Activated CD8-positive, alpha-beta memory T cell treated with anti-CD3 and anti-CD28 coated beads for 1 hour (primary cell): ENCODE measurements at places on chromosomes 7 and 10.
A peak's percentile ranks its signal among the peaks of the same experiment; 100 is the strongest.

GRCh38 chr7:132551886-132552285 lies 24.4 kb downstream of the PLXNA4 start:
- no peak for DNase-seq

- DNase-seq = no peak
Measured at GRCh38 chr10:4136121-4136520, 351.1 kb upstream of the KLF6 start.

DNA sequence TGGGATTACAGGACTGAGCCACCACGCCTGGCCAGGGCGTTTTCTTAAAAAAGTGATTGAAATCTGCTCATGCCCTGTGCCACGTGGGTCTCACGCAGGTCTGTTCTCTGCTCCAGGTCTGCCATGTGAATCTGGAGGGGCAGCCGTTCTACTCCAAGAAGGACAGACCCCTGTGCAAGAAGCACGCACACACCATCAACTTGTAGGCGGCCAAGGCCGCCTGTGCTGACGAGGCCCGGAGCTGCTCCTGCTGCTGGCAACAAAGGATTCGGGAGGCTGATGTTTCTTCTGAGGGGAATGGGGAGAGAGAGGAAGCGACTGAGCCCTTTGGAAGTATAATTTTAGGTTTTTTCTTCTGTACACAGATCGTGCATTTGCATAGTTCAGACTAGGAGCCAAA lies 23.6 kb upstream of the BMPR1A start:
- no peak for DNase-seq

DNA sequence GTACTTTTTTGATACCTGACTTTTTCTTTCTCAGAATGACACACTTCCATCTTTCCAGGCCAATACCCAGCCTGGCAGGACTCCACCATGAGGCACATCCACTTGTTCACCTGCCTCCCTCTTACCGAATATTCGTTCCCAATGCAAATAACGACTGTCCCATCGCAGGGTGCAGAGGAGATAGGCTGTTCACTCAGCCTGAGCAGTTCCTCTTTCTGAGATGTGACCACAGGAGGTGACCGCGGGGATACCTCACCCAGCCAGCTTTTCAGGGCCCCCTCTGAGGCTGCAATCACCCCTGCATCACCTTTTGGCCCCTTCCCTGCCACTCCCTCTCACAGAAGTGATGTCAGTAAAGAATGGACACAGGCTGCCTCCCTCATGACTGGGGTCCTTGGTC lies 28.3 kb downstream of the PTPRN2 start:
- DNase-seq = no peak

- no peak for DNase-seq
Measured at GRCh38 chr10:126052171-126052570, 155.8 kb downstream of the FANK1 start.

DNA sequence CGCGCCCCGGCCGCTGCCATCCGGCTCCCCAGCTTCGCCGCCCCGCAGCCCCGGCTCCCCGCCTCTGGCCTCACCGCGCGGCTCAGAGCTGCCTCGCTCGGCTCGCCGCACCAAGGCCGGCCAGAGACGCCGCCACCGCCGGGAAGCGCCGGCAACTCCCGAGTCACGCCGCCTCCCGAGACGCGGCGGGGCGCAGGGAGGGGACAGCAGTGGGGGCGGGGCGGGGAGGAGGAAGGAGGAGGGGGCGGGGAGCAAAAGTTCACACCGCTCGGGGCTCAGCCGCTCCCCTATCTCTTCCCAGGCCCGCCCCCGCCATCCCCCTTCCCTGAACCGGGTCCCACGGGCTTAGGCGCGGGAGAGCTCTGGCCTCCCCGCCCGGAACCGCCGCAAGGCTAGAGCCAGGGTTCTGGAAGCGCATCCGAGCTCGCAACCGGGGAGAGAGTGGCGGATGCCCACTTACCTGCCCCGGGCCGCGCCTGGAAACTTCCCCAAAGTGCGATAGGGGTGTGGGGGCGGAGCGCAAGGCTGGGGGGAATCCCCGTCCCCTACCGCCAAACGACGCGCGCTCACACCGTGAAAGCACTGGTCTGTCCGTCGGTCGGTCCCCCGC lies 1.0 kb downstream of the CHST15 start:
- no peak for DNase-seq

DNA sequence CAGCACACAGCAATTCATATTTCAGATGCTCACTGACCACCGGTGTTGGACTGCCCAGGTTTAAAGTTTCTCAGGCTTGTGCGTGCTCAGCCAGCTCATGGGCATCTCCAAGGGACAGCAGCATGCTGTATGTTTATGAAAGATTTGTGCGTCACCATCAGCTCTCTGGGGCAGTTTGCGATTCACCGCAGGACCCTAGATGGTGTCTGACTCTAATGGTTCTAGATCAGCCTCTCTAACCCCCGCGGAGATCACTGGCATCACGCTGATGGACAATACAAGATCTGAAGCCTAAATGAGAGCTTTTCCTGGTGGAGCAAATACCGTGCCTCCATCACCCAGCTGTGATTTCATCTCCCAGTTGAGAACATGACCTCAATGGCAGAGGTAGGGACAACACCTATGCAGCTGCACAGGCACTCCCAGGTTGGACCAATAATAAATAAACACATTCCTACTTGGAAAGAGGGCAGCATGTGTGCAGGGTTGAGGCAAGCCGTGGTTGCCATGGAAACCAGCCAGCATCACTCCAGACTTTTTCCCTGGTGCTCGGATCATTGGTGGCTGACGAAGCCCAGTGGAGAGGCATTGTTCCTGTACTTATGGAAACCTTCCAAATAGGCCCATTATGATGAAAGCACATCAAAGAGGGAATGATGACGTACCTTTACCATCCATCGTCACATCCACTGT lies 253.6 kb downstream of the KCNMA1 start:
- DNase-seq = no peak

- DNase-seq = no peak
Measured at GRCh38 chr10:986881-987619, 1.2 kb upstream of the GTPBP4 start.

DNA sequence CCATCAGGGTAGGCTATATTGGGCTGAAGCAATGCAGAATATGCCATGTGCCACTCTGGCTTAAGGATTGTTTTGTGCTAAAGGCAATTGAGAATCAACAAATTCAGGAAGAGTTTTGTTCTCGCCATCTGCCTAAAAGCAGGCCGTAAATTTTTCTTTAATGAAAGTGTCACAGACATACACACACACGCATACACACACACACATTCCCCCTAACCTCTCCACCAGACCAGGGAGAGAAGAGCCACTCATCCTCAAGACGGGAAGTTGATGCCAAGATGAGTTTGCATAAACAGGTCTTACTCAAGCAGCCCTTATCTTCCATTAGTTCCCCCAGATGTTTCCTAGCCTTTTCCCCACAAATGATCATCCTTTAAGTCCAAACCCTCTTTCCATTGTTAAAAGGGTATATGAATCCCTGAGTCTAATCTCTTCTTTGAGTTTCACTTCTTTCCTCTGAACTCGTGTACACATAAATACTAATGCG lies 59.6 kb upstream of the TRIM24 start:
- DNase-seq = no peak

DNA sequence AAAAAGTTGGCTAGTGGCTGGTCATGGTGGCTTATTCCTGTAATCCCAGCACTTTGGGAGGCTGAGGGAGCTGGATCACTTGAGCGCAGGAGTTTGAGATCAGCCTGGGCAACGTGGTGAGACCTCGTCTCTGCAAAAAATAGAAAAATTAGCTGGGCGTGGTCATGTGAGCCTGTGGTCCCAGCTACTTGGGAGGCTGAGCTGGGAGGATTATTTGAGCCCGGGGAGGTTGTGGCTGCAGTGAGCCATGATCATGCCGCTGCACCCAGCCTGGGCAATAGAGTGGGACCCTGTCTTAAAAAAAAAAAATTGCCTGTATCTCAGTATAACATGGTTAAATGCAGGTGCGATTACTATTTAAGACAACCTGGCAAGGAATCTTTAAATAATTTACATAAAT lies 61.0 kb downstream of the ADD3 start:
- no peak for DNase-seq

- no peak for DNase-seq
Measured at GRCh38 chr7:27605689-27606269, 56.9 kb downstream of the HIBADH start.

DNA sequence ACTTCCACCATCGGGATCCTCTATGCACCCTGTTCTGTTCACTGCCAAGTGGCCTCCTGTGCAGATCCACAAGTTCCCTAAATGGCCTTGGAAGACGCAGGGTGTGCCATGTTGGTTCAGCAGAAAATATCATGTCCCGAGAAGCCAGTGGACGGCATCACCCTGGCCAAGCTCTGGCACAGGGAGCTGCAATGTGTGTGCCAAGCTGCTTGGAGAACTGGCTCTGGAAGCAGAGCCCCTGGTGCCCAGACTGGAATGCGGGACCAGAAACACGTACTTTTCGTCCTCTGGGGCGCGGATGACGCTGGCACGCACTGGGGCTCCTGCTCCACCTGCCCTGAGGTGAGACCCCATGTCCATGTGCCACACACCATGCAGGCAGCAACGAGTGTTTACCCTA lies 124.7 kb upstream of the CARD11 start:
- no peak for DNase-seq

GRCh38 chr10:36141856-36142560 lies 499.9 kb upstream of the FZD8 start:
- DNase-seq = no peak

- DNase-seq = no peak
Measured at GRCh38 chr7:30901856-30902255, 9.8 kb upstream of the AQP1 start.

- DNase-seq = no peak
Measured at GRCh38 chr10:132030898-132031463, 34.8 kb upstream of the JAKMIP3 start.

DNA sequence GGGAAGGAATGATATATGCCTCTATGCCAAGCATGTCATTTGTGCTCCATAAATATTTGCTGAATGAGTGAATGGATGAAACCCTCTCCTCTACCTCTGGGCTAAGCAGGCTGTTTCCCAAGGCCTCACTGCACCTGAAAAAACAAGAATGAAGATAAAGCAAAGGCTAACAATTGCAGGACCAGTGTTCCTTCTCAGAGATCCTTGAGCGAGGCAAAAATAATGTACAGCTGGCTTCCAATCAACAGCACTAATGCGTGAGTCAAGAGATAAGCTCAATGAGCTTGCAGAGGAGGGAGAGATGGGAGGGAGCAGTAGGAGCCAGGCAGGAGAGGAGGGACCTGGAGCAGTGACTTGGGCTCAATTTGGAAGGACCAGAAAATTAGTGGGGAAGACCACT lies 144.5 kb upstream of the NFE2L3 start:
- DNase-seq = no peak

GRCh38 chr7:3806516-3806915 lies 505.5 kb downstream of the SDK1 start:
- no peak for DNase-seq

DNA sequence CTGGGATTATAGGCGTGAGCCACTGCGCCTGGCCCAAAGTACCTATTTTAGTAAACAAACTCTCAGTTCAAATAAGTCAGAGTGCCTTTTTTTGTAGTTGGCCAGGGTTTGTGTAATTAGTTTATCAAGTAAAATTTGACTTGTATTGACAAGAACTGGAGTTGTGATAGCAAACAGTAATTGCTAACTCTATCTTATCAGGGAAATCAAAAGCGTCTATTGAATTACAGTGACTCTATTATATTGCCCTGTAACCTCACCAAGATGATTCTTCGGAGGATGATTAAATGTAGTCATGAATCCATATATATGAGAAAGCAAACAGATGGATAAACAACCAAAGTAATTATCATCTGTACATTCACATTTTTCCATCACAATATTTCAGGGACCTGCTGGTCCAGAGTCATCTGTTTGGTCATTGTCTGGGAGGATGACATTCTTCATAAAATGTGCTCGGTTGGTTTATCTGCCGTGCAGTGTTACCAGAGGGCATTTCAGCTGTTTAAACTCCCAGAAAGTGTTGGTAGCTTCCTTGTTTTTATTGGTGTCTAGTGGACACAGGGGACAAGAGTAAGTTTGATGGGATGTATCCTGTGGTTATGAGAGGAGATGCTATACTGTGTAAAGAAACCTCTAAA lies 35.6 kb downstream of the DOCK1 start:
- DNase-seq = no peak

DNA sequence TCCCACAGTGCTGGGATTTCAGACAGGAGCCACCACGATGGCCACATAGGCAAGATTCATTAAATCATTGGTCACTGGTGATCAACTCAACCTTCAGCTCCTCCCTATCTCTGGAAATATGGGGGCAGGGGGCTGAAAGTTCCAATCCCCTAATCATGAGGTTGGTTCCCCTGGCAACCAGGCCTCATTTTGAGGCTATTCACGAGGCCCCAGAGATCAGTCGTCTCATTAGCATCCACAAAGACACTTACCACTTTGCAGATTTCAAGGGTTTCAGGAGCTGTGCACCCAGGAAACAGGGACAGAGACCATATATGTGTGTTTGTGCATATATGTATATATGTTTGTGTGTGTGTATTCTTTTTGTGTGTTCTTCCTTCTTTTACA lies 7.7 kb upstream of the GUSB start:
- no peak for DNase-seq

- peak; percentile 55 for DNase-seq
Measured at GRCh38 chr10:110872145-110872983, 636 bp downstream of the PDCD4 start.

GRCh38 chr7:96189129-96189820 lies 132.6 kb downstream of the SLC25A13 start:
- no peak for DNase-seq

GRCh38 chr7:108627476-108628051 lies 57.9 kb downstream of the DNAJB9 start:
- DNase-seq = no peak

- DNase-seq = no peak
Measured at GRCh38 chr10:89295597-89295996, 6.2 kb upstream of the IFIT2 start.

- no peak for DNase-seq
Measured at GRCh38 chr10:101216207-101217043, 12.8 kb downstream of the LBX1 start.

- DNase-seq = no peak
Measured at GRCh38 chr7:100163006-100163531, 4.5 kb upstream of the TRAPPC14 start.

DNA sequence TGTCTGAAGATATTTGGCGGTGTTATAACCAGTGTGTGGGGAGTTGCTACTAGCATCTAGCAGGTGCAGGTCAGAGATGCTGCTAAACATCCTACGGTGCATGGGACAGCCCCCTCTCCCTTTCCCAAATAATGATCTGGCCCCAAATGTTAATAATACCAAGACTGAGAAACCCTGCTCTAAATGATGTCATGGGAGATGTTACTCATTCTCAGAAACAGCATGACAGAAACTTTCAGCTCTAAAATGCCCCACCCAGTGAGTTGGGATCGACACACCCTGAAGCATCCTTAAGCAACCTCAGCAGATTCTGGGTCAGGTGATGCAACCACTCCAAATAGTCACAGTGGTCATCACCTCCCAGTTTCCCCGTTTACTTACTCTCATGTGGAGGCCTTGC lies 108.8 kb upstream of the MPP7 start:
- DNase-seq = no peak

DNA sequence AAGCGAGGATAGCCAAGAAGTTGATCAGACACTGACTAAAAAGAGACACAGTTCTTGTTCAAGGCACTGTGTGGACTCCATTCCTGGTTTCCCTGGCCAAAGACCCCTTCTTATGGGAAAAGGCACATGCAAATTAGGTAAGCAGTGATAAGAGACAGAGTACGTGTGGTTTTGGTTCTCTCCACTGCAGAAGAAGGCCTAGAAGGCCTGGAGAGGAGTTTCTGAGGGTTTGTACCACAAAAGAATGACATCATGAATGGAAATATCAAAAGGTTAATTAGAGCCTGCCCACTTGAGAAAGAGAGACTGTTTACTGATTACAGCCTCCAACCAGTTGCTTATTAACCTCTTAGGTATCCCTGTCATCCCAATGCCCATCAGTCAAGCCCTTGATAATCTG lies 137.5 kb downstream of the ZNF365 start:
- DNase-seq = no peak
